Fibroblast of skin of back (primary cell): ENCODE measurements at places on chromosomes 12 and 14.

DNA sequence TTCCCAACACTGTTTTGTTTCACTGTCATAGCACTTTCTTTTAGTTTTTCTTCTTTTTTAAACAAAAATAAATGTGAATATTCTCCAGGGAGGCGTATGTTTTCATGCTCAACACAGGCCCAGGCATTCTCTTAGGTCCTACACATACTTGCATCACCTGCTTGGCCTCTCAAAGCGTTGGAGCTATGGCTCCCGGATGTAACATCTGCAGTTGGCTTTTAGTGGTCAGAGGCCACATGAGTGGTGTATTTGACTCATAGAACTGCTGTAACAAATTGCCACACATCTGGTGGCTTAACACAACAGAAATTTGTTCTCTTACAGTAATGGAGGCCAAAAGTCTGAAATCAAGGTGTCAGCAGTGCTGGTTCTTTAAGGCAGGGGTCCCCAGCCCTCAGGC lies 44.6 kb upstream of the VRK1 start:
- DNase-seq: no peak

GRCh38 chr12:27756670-27757195 lies 23.3 kb upstream of the KLHL42 start:
- DNase-seq: no peak

- no peak for DNase-seq
These were observed 366.5 kb upstream of the OR4E1 start for GRCh38 chr14:22039938-22040780.

GRCh38 chr14:57796556-57796955 lies 69.3 kb downstream of the SLC35F4 start:
- DNase-seq: no peak

GRCh38 chr12:89437231-89437630 lies 84.9 kb upstream of the DUSP6 start:
- no peak for DNase-seq

GRCh38 chr14:43671716-43672485 lies 835.2 kb downstream of the FSCB start:
- no peak for DNase-seq

DNA sequence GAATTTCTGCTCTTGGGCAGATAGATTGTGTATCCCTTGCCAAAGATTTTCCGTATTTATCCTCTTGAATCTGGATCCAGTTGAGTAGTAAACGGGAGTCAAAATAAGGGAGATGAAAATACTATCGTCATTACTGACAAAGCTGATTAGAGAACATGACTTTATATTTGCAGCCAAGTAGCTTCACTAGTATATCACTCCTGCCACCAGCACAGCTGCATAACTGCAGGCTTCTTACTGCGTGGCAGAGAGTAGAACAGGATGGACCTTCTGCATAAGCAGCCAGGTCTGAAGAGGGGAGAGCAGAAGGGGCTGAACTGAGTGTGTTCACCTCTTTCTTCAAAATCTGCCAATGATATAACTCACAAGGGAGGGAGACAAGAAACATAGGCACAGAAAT lies 283.7 kb downstream of the FBXL14 start:
- DNase-seq: no peak
